ENCODE measurements at places on chromosomes 11 and 22.

GRCh38 chr11:119320240-119320775 lies 3.4 kb upstream of the MCAM start:
- no peak for DNase-seq

- no peak for DNase-seq
Observed at GRCh38 chr11:61473370-61474012, 35.1 kb upstream of the LRRC10B start.

DNA sequence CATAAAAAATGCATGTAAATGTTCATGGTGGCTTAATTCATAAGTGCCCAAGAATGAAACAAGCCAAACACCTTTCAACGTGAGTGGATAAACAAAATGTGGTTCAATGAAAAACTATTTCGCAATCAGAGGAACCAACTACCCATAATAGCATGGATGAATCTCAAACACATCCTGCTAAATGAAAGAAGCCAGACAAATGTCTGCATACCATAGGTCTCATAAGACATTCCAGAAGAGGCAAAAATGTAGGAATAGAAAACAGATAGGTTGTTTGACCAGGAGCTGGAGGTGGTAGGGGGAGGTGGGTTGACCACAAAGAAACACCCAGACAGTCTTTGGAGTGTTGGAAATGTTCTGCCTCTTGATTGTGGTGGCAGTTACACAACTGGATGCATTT lies 13.2 kb upstream of the OSBPL5 start:
- no peak for DNase-seq

- no peak for DNase-seq
Observed at GRCh38 chr11:120546312-120547205, 35.0 kb downstream of the GRIK4 start.

DNA sequence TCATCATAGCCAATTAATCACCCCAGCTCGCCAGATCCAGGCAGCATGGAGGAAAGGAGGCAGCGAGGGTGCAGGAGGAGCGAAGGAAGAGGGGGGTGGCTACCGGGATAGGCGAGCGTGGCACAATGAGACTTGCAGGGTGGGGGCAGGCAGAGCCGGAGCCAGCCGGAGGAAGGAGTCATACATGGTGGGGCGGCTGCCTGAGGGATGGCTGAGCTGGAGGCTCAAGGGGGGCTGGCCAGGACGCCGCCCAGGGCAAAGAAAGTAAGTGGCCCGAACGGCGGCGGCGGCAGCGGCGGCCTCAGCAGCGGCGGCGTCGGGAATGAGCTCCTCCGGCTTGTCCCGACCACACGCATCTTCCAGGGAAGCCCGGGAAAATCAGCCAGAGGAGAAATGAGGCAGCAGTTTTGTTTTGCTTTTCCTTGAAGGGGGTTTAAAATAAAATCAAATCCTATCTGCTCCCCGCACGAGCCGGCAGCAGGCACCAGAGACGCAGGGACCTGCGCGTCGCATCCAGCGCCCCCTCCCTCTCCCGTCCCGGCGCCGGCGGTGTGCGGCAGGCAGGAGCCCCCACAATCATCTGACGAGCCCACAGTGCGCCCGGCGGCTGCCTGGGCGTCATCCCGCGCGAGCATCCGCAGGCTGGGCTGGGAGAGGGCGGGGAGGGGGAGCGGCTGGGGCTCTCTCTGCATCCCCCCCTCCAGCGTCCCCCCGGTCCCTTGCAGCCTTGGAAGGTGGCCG lies 263.6 kb downstream of the CTTN start:
- DNase-seq, result no peak

Measured in CD8-positive, alpha-beta T cell (primary cell).